ENCODE measurements at places on chromosomes 16 and 17.

DNA sequence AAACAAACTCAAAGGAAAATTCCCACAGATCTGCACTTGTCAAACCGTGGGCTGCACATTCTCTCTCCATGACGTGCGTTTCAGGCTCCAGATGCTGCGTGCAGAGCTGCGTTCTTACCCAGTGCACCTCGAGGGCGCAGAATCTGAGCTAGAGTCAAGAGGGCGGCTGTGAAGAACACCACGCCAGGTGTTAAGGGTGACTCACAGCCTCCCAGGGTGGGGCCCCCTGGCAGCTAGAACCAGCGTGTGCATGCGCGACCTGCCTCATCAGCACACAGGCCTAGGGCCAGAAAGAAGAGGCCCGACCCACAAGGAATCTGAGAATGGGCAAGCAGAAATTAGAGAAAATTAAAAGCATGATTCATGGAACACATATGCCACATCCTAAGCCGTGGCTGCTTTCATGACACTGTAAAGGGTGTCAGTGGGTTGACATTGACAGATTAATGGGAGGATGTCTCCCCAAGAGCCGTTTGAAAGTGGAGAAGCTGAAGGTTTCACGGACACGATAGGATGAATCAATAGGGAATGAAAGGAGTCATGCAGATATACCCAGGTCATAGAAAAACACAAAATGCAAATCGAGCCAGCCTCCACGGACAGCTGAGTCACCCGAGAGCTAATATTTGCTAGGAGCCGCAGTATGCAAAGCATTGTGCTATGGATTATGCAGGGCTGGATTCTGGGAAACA, 29.0 kb downstream of the MARCHF10 start:
- no peak for DNase-seq

GRCh38 chr16:79365702-79366101, 234.8 kb downstream of the MAF start:
- DNase-seq = no peak

DNA sequence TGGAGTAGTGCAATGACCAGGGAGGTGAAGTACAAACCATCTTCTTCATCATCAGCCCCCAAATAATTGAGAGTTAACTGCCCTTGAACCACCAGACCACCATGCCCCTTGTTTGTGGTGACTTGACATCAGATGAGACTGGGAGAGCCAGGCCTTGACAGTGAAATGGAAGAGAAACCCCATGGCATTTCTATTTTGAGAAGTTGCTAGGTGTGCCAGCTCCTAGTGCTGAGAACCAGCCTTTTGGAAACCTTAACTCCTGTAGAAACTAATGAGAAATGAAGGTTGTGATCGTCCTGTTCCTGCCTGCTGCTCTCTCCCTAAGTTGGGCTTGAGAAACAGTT, 2.8 kb downstream of the TMEM94 start:
- DNase-seq = no peak

DNA sequence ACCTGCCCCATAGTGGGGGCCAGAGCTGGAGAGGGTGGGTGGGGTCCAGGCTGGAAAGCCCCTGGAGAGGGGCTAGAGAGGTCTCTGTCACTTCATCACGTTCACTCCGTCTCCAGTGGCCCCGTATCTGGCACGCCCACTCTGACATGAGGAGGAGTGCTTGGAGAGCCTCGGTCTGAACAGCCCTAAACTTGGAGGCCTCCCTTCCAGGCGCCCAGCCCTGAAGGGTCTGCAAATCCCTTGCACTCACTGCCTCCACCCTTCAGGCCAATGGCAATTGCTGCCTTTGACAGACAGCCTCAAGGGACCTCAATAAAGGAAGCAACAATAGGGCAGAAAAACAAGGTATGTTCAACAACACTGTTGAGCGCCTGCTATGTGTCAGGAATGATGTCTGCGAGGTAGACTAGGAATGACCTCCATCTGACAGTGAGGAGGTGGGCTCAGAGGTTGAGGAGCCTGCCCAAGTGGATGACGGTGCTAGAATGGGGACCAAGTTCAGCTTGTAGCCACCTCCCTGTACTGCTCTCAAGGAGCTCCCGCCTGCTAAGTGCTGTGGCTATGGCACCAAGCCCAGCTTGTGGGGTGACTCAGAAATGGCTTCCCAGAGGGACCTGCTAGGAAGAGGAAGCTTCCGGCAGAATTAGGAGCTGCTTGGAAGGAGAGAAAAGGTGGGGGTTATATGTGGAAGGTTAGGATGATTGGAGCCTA, 2.9 kb upstream of the EPX start:
- DNase-seq = no peak

DNA sequence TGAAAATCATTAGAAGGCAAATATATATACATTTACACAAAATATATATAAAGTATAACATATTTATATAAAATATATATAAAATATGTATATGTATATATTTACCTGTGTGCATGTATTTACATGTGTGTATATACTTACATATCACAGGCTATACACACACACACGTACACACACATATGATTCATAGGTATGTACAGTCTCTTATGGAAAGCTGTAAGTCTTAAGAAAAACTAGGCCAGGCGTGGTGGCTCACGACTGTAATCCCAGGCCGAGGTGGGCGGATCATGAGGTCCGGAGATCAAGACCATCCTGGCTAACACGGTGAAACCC, 14.7 kb downstream of the TOM1L2 start:
- DNase-seq = no peak

GRCh38 chr16:28623172-28623711, 13.4 kb upstream of the SULT1A1 start:
- no peak for DNase-seq

DNA sequence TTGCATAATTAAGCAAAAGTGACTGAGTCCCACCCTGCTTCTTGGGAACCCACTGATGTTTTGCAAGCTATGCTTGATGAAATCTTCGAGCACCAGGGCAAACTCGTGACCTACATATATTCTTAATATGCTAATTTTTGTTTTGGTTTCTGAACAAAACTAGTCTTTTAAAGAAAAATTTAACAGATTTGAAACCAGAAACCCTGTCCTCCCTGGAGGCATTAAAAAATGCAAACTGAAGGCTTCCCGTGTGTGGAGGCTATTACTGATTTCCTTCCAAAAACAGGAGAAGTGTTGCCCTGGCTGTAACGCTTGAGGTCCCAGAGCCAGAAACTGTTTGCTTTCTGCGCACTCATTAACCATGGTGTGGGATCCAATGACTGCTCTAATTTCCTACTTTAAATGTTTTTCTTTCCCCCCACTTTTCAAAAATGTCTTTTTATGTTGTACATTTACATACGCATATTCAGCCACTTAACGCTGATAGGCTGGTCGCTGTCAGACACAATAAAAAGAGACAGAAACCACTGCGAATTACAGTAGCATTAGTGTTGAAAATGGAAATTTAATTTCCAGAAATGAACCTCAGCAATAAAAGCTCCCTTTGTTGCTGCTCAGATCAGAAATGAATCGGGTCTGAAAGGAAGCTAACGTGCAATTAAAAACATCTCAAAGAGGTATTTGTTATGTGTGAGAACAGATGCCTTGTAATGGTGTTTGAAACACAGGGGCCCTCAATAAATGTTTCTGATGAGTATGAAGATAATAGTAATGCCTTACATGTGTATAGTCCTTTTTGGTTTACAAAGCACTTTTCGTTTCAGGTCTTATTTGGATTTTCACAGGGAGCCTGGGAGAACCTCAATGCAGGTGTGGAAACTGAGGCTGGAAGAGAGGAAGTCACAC, 39.9 kb upstream of the IRX6 start:
- no peak for DNase-seq

GRCh38 chr16:75323198-75323597, 71.8 kb upstream of the BCAR1 start:
- no peak for DNase-seq

DNA sequence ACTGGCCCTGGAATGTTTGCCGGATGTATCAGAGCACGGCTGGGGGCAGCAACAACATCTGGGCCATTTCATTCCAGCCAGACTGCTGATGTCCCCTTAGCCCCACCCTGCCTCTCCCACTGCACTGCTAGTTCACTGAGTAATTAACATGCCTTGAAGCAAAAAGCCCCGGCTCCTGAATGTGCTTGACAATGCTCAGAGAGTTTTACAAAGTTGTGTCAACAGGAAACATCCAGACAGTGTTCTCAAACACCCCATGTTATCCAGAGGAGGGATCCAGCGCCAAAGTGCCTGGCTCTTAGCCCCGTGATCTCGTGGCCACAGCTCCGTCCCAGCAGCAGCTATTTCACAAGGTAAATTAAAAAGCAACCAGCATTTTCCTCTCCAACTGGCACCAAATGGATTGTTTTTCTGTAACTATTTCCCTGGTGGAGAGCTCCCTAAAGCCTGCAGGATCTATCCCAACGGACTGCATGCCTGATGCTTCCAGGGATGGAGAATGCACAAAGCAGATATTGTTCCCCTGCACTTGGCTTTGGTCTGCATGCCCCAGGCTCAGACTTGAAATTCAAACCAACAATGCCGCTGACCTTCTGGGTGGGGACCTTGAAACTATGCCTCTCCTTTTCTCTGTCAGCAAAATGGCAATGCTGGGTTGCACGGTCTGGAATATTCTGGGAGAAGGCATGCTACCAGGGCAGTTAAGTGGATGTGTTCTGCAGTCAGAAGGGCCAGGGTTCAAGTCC, 115.6 kb upstream of the CDH5 start:
- peak; percentile 59 for DNase-seq

DNA sequence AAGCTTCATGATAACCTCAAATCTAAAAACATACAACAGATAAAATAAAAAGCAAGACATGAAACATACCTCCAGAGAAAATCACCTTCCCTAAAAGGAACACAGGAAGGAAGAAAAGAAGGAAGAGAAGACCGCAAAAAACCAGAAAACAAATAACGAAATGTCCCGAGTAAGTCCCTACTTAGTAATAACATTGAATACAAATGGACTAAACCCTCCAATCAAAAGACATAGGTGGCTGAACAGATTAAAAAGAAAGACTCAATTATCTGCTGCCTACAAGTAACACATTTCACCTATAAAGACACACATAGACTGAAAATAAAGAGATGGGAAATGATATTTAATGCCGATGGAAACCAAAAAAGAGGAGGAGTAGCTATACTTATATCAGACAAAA, 6.2 kb downstream of the FBXO39 start:
- no peak for DNase-seq

DNA sequence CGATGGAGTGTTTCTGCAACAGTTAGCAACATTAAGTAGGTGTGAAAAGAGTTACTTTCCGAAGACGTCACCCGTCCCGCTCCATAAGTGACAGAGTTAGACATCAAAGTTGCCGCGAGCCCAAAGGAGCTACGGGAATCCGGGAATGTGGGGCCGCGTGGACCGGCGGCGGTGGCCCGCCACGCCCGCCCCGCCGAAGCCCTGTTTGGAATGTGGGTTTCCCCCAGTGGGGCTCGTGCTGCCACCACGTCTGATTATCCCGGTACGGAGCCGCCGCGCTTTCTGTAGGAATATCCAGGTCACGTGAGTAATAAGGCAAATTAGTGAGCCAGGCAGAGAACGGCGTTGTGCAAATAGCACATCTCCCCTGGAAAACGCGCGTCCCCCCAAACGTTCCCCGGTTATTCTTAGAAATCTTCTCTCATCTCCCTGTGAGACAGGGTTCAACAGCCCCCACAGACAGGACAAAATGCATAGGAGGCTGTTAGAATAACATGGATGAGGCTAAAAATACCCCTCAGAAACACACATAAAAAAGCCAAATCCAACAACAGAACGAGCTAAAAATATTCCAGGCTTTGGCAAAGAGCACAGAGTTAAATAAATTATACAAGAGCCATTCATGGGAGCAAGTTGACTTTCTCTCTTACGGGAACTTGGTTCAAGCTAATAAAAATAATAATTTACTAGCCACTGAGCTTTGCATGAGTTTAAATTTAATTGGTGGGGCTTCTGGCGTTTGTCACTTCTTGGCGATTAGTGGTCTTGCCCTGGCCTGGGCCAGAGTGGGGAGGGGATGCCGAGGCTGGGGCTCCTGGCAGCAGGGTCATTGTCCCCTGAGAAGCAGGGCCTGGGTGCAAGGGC, 8.6 kb downstream of the BAHCC1 start:
- no peak for DNase-seq

GRCh38 chr16:49660626-49661025, 195.3 kb downstream of the ZNF423 start:
- DNase-seq = no peak

- DNase-seq = no peak
Observed at GRCh38 chr16:88798772-88799455, 4.7 kb upstream of the CDT1 start.

GRCh38 chr16:30567160-30567990, 4.1 kb downstream of the ZNF688 start:
- DNase-seq = no peak

- no peak for DNase-seq
Observed at GRCh38 chr17:48611213-48611612, 396 bp upstream of the HOXB7 start.

- no peak for DNase-seq
Observed at GRCh38 chr17:76246080-76247066, 6.1 kb upstream of the RNF157 start.

GRCh38 chr16:17365211-17365541, 105.6 kb downstream of the XYLT1 start:
- DNase-seq = no peak

DNA sequence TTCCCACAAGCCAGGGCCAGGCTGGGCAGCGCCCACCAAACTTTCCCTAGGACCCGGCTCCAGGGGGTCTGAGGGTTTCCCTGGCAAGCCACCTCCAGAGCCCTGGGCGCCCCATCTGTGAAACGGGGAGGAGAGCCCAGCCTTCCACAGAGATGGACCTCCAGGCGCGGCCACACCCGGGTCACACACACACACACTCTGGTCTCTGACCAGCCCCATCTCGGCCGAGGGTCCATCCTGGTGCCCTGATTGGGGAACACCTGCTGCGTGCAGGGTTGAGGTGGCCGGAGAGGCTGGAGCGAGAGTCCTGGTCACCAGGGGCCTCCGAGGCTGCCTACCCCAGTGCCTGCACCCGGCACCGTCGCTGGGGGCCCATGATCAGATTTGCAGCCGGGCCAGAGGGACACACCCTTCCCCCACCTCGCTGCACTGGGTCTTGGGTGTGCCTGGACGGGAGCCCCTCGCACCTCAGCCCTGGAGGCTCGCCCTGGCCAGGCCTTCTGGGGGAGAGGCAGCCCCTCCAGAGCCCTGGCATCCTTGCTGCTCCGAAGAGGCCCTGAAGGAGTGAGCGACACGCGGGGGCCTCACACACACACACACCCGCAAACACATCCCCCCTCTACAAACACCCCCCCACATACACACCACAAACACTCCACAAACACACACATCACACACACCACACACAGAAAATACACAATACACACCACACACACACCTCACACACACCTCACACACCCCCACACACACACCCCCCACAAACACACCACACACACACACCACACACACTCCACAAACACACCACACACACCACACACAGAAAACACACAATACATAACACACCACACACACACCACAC, 29.7 kb downstream of the SLC25A10 start:
- no peak for DNase-seq

- DNase-seq = no peak
Observed at GRCh38 chr16:73058616-73059409, 10.9 kb upstream of the ZFHX3 start.

- DNase-seq = no peak
Observed at GRCh38 chr17:6340708-6341107, 94.2 kb downstream of the AIPL1 start.

All from C1 segment of cervical spinal cord (tissue), 14 donors.